ENCODE measurements at places on chromosomes 5 and 9. TPM values are rescaled to one million over a fixed set of nuclear protein-coding genes. Genes with fewer than 3 reads are reported as not detected.

Gene SH3PXD2B
- 24.7 TPM for polyA plus RNA-seq

Gene CXCL14
- polyA plus RNA-seq: not detected

Gene PAEP
- polyA plus RNA-seq: not detected

Gene COL5A1
- 102 TPM for polyA plus RNA-seq

Gene LRRC70
- polyA plus RNA-seq: 32.6 TPM

Gene KIF20A
- polyA plus RNA-seq: 36.6 TPM

Gene TMEM8B
- 3.6 TPM for polyA plus RNA-seq

Gene LCN1
- not detected for polyA plus RNA-seq

Gene FOXI1
- not detected for polyA plus RNA-seq

GRCh38 chr9:77726289-77726688, 78.2 kb upstream of the GNA14 start:
- DNase-seq: no peak

GRCh38 chr9:81673310-81673709, 16.0 kb downstream of the TLE1 start:
- DNase-seq: no peak

DNA sequence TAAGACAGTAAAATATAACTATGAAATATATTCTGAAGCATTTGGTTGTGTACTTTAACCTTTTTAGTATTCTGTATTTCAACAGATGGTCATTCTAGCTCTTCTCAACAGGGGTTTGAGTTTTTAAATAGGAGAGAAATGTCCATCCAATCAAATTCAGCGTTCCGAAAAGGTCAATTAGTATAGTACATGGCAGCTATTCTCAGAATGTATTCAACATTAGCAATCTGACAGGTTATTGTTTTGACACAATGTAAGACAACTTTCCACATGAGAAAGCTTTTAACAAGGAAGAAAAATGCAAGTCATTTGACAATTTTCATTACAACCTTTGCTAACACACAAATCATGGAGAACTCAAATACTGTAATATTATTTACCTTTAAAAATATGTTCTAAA, 996.3 kb upstream of the CDH10 start:
- no peak for DNase-seq

- DNase-seq: no peak
Measured at GRCh38 chr5:167533814-167534795, 757.3 kb upstream of the WWC1 start.

- DNase-seq: no peak
Measured at GRCh38 chr5:16483361-16483760, 17.8 kb upstream of the ZNF622 start.

DNA sequence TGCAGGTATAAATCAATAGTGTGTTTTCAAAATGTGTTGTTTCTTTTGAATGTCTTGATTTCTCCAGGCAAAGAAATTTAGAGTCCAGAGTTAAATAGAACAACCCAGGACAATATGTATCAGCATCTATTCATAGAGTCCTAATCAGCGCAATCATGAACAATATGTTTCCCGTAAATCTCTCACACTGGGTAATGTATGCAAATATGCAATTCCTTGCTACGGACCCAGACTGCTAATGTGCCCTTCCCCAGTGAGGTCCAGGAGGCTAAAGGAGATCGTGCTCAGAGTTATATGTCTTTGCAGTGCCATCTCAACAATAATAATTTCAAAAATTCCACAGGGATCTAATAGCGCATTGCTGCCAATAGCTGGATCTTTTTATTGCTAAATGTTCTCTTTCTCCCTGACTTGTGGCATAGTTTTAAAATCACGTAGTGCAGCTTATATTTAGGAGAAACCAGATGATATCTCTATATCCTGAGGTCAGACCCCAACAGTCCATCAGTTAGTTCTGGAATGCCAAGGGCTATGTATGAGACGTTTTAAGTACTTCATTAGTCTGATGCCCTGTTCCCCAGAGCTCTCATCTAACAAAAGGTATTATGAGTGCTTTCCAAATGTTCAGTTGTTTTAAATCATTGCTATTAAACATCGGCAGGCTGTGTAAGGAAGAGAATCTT, 145.1 kb downstream of the MARCHF11 start:
- no peak for DNase-seq

- no peak for DNase-seq
Measured at GRCh38 chr9:129490583-129491486, 130.1 kb downstream of the C9orf50 start.

GRCh38 chr5:61299261-61299681, 32.8 kb upstream of the ZSWIM6 start:
- no peak for DNase-seq

DNA sequence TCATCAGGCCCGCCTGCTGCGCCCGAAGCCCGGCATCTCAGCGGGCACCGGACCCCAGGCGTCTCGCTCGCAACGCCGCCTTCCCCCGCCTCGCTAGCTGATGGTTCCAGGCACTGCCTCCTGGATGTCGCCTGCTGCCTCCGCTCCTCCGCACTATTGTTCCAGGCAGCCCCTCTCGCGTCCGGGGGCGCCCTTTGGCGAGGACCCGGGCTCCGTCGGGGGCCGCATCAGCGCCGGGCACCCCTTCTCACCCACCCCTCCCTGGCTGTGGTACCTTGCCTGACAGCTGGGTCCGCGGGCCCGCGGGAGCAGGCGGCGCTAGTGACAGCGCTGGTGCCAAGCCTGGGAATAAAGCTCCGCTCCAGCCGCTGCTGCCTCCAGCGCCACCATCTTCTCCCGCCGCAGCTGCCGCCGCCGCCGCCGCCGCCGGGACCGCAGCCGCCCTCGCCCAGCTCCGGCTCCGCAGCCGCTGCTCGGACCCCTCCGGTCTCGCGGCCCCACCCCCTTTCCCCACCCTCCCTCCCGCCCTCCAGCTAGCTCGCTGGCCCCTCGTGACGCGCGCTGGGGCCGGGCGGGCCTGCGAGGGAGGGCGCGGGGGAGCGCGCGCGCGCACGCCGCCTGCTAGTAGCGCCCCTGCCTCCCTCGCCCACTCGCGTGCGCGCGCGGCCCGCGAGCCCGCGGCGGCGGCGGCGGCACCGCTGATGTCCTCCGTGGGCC, at the start of gene APBA1:
APBA1 (minus strand) TSS at position 493 of the 717 bp plus-strand sequence.
- DNase-seq: peak; percentile 46

DNA sequence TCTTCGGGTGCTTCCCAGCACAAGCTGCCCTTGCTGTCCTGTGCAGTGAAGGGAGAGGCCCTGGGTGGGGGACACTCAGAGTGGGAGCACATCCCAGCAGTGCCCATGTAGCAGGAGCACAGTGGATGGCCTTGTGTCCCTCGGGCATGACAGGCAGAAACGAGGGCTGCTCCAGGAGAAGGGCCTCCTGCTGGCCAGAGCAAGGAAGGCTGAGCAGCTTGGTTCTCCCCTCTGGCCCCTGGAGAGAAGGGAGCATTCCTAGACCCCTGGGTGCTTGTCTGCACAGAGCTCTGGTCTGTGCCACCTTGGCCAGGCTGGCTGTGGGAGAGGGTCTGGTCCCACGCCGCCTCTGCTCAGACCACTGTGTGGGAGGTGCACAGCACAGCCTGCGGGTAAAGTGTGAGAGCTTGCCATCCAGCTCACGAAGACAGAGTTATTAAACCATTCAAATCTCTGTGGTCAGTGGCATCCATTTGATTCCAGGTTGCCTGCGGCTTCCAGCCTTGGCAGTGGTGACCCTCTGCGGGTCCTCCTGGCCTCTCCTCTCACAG, 18.3 kb downstream of the FBXW5 start:
- no peak for DNase-seq

GRCh38 chr9:2469681-2470221, 151.8 kb upstream of the VLDLR start:
- DNase-seq: peak; percentile 68

Measured in endothelial cell of umbilical vein (primary cell).